ENCODE measurements at places on chromosomes 13 and 19.

GRCh38 chr19:18488838-18489626 is 32.8 kb downstream of the ELL start:
- H3K4me3 ChIP-seq, result no peak overlapping the region
- H3K4me1 ChIP-seq, result no peaks in the 10 kb centered on the region
- H3K27me3 ChIP-seq, result no peaks in the 10 kb centered on the region
- no peak overlapping the region for H3K27ac ChIP-seq
- no peaks in the 10 kb centered on the region for H3K36me3 ChIP-seq

GRCh38 chr13:34412295-34412694 is 529.8 kb upstream of the NBEA start:
- no peak overlapping the region for H3K27ac ChIP-seq
- no peaks in the 10 kb centered on the region for H3K4me1 ChIP-seq
- no peaks in the 10 kb centered on the region for H3K27me3 ChIP-seq
- no peaks in the 10 kb centered on the region for H3K36me3 ChIP-seq

- H3K27me3 ChIP-seq, result no peaks in the 10 kb centered on the region
- H3K4me1 ChIP-seq, result no peaks in the 10 kb centered on the region
- no peak overlapping the region for H3K27ac ChIP-seq
- H3K4me3 ChIP-seq, result no peak overlapping the region
- H3K36me3 ChIP-seq, result no peaks in the 10 kb centered on the region
- DNase-seq, result no peak
Measured at GRCh38 chr13:111325146-111325890, 4.9 kb downstream of the TEX29 start.

DNA sequence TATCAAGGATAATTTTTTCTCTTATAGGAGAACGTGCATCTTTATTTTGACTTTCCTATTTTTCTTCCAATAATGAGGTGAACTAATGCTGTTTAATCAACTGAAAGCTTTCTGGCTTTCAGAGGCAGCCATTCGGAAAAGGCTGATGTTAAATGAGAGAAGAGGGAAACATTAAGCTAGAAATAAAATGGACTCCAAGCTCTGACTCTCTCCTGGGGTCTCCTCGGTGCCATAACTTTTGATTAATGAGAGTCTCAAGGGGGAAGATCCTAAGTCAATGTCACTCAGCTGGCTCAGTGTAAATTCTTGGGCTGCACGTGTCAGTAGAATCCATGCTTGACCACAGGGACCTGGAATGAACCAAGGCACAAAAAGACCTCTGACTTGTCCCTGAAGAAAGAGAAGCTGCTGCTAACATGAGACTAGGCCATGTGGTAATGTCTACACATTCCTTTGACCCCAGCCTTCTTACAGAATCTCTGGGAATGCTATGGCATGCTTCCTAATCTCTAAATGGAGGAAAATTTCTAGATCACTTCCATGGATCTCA is 152.2 kb upstream of the RFC3 start:
- H3K36me3 ChIP-seq, result no peaks in the 10 kb centered on the region
- no peak for DNase-seq
- no peak overlapping the region for H3K4me3 ChIP-seq
- no peak overlapping the region for H3K27ac ChIP-seq

DNA sequence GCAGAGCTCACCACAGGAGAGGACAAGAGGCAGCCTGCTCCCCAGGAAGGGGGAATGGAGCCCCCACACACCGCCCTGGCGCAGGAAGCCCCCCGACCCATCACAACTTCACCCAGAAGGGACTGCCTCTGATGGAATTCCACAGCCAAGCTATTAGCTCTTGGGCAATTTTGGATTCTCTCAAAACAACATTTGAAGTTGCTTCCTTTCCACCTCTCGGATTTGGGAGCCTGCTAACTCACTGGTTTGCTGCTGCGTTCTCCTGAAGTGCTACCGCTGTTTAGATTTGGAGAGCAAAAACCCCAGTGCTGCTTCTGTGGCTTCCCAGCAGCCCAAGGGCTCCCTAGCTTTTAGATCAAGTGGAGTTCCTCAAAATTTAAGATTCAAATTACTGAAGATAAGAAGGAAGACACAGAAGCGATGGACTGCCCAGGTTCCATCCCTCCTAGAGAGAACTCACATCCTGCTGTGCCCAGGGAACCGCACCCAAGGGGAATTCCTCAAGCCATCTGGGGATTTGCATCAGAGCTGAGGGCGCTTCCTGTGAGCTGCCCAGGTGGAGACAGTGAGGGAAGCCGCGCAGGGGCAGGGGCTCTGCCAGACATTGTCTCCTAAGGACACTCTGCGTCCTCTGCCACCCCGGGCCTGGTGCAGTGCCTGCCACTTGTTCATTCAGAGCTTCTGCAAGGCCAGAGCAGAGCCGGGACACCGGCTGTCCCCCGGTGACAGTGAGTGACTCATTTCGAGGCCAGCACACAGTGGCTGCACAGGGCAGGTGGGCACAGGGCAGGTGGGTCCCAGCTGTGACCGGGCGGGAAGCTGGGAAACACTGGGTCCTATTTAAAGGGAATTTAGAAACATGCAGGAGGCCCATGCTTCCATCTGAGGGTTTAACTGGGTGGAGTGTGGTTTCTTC is 45.5 kb downstream of the COL4A1 start:
- peaks cover 38% of the 10 kb centered on the region for H3K4me1 ChIP-seq
- H3K4me3 ChIP-seq, result no peak overlapping the region

DNA sequence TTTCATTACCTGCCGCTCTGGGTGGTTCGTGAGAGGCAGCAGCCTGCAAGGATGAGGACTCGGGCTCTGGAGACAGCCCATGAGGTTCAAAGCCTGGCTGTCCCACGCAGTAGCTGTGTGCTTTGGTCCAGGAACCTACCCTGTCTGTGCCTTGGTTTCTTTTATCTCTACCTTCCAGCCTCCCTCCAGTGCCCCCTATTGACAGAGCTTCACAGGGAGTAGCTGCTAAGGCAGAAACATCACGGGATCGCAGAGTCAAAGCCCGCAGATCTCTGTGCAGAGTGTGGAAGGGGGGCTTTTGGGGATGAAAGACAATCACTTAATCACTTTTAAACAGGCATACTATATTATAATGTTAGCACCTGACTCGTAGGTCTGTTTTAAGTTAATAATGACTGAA is 16.2 kb downstream of the ZNF71 start:
- no peak overlapping the region for H3K27ac ChIP-seq
- no peaks in the 10 kb centered on the region for H3K4me1 ChIP-seq
- no peak overlapping the region for H3K4me3 ChIP-seq
- H3K27me3 ChIP-seq, result no peaks in the 10 kb centered on the region
- no peaks in the 10 kb centered on the region for H3K36me3 ChIP-seq
- DNase-seq, result no peak

Measured in Caco-2 (cell line).